ENCODE measurements at places on chromosomes 6 and 20.

DNA sequence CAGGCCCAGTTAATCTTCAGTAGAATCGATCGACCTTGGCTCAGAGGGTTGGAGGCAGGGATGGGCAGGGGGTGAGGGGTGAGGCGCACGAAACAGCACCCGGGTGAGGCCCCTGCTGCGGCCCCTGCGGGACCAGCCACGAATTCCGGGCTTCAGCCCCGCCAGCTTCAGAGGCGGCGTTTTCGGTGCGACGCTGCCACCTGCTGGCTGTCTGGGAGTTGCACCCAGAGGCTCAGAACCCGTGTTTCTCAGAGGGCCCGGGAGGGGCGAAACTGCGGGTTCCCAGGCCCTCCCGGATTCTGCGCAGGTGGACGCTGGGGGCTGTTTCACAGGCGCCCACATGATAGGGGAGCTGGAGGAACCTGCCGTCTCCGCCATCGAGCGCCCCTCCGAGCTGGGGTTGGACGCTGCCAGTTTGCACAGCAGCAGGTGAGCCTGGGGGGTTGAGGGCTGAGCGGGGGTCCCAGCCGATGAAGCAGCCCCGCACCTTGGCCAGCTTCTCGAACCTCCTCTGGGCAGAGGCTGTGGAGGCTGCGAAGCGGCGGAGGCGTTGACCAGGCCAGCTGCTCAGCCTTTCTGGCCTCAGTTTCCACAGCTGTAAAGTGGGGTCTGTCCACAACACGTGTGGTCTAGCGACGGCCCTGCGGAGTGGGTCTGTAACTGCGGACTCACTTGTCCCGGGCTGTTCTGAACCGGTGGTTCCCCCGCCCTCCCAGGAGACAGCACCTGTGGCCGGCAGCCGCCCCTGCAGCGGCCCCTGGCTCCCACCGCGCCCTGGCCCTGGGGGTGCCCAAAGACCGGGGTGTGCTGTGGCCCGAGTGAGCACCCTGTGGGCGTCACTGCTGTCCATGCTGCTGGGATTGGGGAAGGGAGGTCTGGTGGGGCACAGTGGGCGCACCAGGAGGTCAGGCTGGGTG, 2.5 kb upstream of the BHLHE23 start:
- peak; percentile 63 for DNase-seq

GRCh38 chr20:45406260-45407066, 1.6 kb upstream of the DBNDD2 start:
- DNase-seq: peak; percentile 70

DNA sequence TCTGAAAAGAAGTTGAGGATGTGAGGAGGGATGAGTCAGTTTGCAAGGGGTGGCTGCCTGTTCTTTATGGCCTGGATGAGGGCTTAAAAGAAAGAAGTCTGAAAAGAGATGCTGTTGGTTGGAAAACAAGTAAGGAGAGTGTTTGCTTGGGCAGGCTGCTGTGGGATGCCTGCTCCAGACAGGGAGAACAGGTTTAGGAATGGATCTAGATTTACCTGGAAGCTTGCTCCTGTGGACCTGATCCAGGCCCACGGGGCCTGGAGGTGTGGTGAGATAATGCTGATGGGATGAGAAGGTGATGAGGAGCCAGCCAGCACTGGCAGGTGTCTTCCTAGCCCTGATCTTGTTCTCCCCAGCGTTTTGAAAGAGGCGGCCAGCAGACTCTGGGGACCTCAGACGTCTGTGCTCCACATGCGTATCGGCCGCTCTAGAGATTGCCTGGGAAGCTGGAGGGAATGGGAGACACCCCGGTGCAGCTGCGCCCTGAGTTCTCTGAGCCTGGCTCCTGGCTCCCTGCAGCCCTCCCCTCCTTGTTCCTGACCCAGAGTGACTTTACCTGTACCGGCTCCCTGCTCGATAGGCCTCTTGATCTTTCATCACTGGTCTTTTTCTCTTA, 331.3 kb downstream of the ZFAND3 start:
- no peak for DNase-seq

DNA sequence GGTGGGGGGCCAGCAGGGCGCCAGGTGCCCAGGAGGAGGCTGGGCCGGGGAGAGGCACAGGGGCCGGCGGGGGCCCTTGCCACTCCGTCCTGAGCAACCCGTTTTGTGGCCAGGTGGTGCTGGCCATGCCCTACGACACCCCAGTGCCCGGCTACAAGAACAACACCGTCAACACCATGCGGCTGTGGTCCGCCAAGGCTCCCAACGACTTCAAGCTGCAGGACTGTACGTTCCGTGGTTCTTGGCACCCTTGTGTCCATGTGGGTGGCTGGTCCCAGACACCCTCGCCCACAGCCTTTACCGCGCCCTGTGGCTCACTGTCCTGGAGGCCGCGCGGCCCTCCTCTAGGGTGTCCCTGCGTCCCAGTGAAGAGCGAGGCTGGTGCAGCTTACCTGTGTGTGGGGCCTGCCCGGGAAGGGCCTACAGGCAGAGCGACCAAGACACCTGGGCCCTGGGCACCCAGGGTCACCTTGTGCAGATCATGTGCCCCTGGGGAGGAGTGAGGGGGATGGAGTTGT, 28.7 kb downstream of the PYGB start:
- DNase-seq: no peak

GRCh38 chr6:76862936-76863335, 600.4 kb downstream of the HTR1B start:
- DNase-seq: peak; percentile 25

DNA sequence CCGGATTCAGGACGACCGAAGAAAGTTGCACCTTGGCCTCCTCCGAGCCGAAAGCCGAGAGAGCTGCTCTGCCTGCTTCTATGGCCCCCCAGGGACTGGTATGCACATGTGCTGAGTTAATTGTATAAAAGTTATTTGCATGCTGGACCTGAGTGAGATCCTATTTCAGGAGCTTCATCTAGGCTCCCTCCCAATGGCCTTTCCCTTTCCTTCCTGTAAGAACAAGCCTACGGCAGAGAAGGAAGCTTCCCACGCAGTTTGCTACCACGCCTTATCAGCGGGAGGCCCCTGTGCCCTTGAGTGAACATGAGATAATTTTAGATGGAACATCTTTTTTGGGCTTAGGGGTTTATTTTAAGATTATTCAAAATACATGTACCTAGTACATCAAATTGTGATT, 65.9 kb downstream of the RIN2 start:
- DNase-seq: no peak

All from EH (cell line).